ENCODE measurements at places on chromosomes 5 and 9.

- DNase-seq: no peak
Observed at GRCh38 chr5:158606233-158606632, 493.5 kb downstream of the EBF1 start.

GRCh38 chr9:5577225-5577624 is 51.7 kb upstream of the RIC1 start:
- no peak for DNase-seq

DNA sequence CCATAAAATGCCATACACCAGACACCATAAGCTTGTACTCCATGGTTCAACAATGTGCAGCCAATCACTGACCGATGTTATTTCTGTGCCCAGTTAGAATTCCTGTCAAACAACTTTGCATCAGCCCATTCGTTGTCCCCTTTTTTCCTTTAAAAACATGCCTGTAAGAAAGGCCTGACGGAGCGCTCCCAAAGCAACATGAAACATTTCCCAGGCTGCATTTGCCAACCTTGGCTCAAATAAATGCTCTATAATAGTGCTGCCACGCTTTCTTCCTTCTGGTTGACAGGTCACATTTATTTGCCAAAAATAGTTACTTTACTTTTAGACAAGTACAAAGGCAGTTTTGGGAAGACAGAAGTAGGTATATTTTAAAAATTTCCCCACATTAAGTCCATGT is 735.6 kb upstream of the PTPRD start:
- DNase-seq: no peak

- DNase-seq: no peak
Observed at GRCh38 chr9:13448482-13448881, 169.0 kb upstream of the MPDZ start.

GRCh38 chr5:78618303-78618702 is 30.3 kb downstream of the LHFPL2 start:
- DNase-seq: no peak

DNA sequence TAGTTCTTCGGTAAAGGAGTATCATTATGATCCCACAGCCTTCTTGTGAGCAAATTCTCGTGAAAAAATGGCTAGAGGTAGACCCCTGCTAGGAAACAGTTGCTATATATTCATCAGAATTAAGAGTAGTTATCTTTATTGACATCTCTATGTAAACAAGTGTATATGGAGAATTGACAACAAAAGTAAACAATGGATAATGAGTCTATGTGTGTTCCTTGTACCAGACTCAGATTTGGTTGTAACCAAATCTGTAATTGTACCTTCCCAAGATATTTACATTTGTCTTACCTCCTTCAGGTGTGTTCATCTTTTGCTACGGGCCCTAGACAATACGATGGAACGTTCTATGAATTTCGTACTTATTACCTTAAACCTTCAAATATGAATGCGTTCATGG is 2.1 kb downstream of the NIPSNAP3B start:
- DNase-seq: no peak

DNA sequence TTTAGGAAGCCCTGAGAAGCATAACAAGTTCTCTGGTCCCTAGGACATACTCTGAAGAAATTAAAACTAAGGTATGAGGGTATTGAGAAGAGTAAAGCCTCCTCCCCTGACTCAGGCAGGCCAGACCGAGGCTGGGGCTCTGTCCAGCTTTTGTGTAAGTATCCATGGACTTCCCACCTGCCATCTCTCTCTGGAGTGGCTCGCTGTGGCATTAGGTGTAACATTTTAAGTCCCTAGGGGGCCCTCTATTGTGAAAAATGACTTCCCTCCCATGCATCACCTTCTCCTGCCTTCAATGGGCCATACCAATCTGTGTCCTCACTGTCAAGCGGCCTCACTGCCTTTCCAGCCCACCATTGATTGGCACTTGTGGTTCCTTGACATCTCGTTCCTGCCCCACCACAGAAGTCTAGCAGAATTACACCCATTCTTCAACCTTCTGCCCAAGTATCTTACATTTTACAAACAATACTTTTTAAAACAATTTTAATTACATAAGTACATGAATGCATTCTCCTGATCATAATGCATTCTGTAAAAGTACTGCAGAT is 205.5 kb downstream of the SLIT3 start:
- DNase-seq: no peak

DNA sequence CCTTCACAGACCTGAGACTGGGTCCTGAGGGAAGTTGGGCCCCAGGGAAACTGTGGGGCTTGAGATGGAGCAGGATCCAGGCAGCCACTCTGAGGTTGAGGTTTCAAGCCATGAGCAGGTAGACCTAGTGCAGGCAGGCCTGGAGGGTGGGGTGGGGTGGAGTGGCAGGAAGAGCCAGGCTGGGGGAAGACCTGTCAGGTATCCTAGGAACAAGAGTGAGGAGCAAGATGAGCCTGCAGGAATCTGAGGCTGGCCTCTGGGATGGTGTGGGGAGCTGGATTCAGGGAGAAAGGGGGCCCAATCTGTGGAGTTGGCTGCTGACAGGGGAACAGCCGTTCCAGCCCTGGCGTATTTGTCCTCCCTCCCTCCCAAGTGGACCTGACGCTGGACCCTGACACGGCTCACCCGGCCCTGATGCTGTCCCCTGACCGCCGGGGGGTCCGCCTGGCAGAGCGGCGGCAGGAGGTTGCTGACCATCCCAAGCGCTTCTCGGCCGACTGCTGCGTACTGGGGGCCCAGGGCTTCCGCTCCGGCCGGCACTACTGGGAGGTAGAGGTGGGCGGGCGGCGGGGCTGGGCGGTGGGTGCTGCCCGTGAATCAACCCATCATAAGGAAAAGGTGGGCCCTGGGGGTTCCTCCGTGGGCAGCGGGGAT is 9.8 kb downstream of the RACK1 start:
- DNase-seq: no peak

DNA sequence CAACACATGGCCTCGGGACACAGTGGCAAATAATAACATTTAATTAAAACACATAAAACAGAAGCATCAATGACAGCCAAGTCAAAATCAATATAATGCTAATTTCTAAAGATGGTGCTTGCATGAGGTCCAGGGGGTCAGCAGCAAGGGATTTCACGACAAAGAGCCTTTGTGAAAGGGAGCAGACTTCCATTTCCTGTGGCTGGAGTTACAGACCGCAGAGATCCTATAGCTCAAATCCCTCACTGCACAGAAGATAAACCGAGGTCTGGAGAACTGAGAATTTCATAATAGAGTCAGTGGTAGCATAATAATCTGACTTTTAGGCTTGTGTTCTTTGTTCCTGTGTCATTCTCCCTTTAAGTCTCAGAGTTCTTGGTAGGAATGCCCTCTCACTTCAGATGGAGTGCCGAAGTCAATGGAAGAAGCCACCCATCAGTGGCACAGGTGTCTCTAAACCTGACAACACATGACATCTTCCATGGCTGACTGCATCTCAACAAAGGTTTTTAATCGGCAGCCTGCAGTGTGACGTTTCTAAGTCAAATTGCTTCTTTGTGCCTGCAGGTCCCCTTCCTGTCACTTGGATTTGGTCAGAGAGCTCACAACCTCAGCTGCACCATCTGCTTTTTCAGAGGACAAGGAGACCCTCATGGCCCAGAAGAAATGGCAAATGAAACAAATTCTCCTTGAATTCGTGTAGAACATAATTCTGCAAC is 67.4 kb downstream of the CARTPT start:
- DNase-seq: no peak

DNA sequence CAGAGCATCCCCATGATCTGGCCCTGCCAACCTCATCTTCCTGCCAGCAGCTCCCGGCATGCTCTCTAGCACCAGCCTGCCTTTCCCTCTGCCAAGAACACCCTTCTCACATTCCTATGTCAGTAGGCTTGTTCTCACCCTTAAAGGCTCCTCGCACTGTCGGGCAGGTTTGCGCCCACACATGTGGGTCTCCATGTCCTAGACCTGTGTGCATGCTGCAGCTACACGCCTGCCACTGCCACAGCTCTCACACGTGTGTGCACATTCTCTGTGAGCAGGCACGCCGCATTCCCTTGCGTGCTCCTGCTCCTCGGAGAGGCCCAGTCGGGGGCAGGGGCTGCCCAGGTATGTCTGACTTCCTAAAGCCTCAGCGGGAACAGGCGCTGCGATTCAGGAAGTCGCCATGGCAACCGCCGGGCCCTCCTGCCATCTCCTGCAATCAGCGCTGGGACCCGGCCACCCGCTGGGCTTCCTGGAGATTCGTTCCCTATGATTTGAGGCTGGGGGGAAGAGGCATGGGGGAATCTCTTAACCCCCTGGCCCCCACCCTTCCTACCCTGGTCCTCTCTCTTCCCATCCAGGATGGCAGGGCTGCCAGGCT is 28.1 kb downstream of the NDUFA8 start:
- no peak for DNase-seq

DNA sequence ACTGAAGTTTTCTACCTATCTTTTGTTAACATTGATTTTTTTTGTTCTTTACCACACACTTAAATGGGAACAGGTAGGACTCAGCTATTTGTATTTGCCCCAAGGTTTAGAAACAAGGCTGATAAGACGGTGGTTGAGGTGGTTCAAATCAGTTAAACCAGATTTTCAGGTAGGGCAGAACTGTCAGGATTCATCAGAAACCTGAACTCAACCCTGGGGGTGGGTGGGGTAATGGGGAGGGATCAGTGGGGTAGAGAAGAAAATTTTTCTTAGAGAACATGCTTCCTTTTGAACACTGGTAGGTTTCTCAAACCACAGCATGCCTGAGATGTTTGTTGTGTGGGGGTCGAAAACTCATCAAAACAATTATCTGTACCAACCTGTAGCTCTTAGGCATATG is 113.0 kb downstream of the BASP1 start:
- DNase-seq: no peak

- no peak for DNase-seq
Observed at GRCh38 chr9:86983620-86984259, 36.4 kb upstream of the GAS1 start.

GRCh38 chr5:41482715-41483114 is 27.7 kb downstream of the PLCXD3 start:
- no peak for DNase-seq

- no peak for DNase-seq
Observed at GRCh38 chr5:5716665-5717064, 294.2 kb downstream of the ICE1 start.

GRCh38 chr5:131536850-131537448 is 98.1 kb downstream of the RAPGEF6 start:
- DNase-seq: no peak

Measured in activated naive CD4-positive, alpha-beta T cell treated with anti-CD3 and anti-CD28 coated beads, Interleukin-2, amount 50 U/mL, for 72 hours (primary cell).